ENCODE measurements at places on chromosomes 7 and 10.

- no peak for DNase-seq
Measured at GRCh38 chr7:30162133-30162532, 27.3 kb downstream of the MTURN start.

GRCh38 chr7:90611115-90611514 is 15.0 kb downstream of the CDK14 start:
- no peak for DNase-seq

- no peak for DNase-seq
Measured at GRCh38 chr10:45354261-45354660, 19.8 kb upstream of the ALOX5 start.

DNA sequence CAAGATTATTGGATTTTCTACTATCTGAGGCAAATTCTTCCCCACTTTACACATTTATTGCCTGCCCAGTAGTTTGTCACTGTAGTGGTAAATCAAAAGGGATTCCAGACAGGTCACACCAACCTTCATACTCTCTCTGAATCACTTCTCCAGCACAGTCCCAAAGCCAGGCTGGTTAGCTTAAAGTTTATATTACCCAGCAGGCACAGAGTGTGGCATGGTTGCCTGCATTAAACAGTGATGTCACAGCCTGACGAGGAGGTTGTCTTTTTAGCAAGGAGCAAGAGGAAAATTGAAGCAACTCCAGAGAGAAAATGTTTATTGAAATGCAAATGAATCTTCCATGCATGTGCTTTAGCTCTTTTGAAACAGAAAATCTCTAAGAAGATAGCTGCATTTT is 375.5 kb upstream of the CELF2 start:
- no peak for DNase-seq

DNA sequence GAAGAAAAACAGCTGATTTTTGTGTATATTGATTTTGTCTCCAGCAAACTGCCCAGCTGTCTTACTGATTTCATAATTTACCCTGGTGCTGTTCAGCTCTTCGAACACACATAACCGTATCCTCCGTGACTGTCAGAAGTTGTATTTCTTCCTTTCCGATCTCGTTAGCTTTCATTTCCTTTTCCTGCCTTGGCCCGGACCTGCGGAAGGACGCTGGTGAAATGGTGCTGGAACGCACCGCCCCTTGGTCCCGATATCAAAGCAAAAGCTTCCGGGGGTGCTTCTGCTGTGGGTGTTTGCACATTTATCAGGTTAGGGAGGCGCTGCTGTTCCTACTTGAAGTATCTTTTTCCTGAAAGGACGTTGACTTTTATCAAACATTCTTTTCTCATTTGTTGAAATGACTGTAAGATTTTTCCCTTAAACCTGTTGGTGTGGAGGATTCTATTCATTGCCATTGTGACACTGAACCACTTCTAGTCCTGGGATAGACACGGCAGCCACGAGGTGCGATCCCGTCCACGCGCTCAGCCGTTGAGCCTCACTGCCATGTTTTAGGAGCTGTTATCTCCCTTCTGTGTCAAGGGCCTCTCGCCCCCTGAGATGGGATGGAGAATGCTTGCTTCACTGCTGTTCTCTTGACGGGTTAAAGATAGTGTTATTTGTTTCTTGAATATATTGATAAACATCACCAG is 72.6 kb downstream of the FOXL3 start:
- DNase-seq, result no peak

GRCh38 chr10:74335501-74335900 is 184.5 kb downstream of the ADK start:
- DNase-seq, result no peak

- DNase-seq, result no peak
Measured at GRCh38 chr10:30433730-30434272, at the start of gene MAP3K8. Gene MAP3K8 (plus strand): TSS chr10:30434184. CDS start chr10:30438939, 4,755 bp downstream.

- peak; percentile 25 for DNase-seq
Measured at GRCh38 chr10:131126321-131127137, 185.0 kb downstream of the TCERG1L start.

GRCh38 chr10:53135213-53135896 is 362.8 kb upstream of the MBL2 start:
- DNase-seq, result no peak
